Left lung (tissue), 14 donors: ENCODE measurements at places on chromosomes 1 and 21. TPM values are rescaled to one million over a fixed set of nuclear protein-coding genes. Genes with fewer than 3 reads are reported as not detected.
A peak's percentile ranks its signal among the peaks of the same experiment; 100 is the strongest.

GRCh38 chr1:197099444-197099843 lies 32.4 kb upstream of the F13B start:
- DNase-seq = no peak

DNA sequence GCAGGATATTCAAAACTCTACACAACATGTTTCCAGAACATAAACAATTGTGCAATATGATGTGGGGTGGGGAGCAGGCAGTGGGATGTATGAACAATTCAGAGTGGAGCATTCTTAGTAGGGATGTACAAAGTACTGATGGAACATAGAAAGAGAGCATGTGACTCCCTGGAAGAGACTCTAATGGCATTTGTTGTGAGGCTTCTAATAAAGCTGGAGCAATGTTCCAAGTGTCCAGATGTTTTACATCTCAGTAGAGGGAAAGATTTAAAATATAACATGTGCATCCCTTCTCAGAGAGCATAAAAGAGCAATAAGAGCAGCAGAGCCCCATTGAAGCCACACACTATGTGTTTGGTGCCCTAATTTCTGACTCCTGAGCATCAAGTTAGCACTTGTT lies 116.5 kb downstream of the BRINP2 start:
- peak; percentile 73 for DNase-seq

GRCh38 chr21:34132202-34132601 lies 58.8 kb downstream of the MRPS6 start:
- DNase-seq = no peak

Gene CR2
- polyA plus RNA-seq = 0.08 TPM

Gene CDK18
- 23.7 TPM for polyA plus RNA-seq

Gene KCNA2
- polyA plus RNA-seq = 0.81 TPM
